Foreskin keratinocyte (primary cell): ENCODE measurements at places on chromosomes 6 and 20. TPM values are rescaled to one million over a fixed set of nuclear protein-coding genes. Genes with fewer than 3 reads are reported as not detected.

The FAM209A gene
- 0.31 TPM in 1 of 2 replicates, not detected in the other for total RNA-seq

DNA sequence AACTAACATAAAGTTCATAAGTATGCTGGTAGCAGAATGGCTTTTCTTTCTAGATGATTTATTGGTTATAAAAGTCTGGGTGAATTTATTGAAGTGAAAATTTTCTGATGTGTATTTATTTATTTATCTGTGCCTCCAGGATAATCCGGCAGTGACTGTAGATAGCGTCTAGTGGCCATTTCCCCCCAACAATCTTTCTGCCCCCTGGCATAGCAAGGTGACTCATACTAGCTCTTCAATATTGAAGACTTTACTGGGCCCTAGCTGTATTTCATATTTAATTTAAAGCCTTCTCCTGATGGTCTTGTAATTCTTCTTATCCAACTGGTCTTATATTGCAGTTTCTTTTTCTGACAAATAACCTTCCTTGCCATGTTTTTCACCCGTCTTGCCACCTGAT lies 154.1 kb upstream of the SGK1 start:
- no peak for DNase-seq

DNA sequence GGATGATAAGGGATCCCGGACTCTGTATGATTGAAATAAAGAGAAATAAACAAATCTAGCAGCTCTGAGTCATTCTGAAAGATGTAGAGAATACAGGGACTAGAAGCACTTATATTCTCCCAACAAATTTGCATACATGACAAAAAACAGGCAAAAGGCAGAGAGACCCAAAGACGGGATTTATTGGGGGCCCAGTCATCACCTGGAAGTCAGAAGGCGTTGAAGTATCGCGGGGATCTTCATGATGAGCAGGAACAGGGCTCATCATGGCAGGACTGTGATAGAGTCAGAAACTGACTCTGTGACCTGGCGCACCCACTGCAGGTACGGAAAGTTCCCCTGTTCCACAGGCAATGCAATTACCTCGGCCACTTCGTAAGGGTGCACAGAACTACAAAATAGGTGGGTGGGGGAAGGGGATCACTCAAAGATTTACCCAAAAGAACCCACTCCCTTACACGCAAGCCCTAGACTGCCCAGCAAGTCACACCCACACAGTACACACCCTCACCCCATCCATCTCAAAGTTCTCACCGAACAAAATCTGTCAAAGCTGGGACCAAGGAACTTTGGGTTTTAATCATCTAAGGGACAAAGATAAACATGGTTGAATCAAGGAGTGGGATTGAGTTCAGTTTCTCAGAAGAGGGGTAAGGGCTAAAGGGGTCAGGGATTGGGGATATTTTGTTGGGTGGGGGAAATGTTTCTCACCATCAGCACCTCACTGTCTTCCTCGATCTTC lies 1.4 kb downstream of the CUTA start:
- no peak for DNase-seq

The C6orf132 gene
- total RNA-seq, result 21.3 and 22.1 TPM in 2 replicates

The GRM4 gene
- total RNA-seq, result 0.04 and 0.07 TPM in 2 replicates

The PTGIS gene
- not detected in 2 replicates for total RNA-seq

The GGTLC1 gene
- not detected in 2 replicates for total RNA-seq

The BPIFA1 gene
- not detected in 2 replicates for total RNA-seq

- DNase-seq, result no peak
Measured at GRCh38 chr6:88376768-88377387, 210.7 kb upstream of the CNR1 start.

The TNNC2 gene
- total RNA-seq, result not detected in 2 replicates

The RAD21L1 gene
- total RNA-seq, result not detected in 2 replicates

The NRM gene
- 24.5 and 26.3 TPM in 2 replicates for total RNA-seq

GRCh38 chr20:846894-847278 lies 13.4 kb downstream of the FAM110A start:
- no peak for DNase-seq

- no peak for DNase-seq
Measured at GRCh38 chr20:3823881-3824280, 3.5 kb downstream of the AP5S1 start.

- DNase-seq, result no peak
Measured at GRCh38 chr20:63769891-63770474, 30.4 kb downstream of the SLC2A4RG start.

GRCh38 chr6:11039040-11039439 lies 5.1 kb downstream of the ELOVL2 start:
- DNase-seq, result no peak

- no peak for DNase-seq
Measured at GRCh38 chr20:37273988-37274387, 12.4 kb upstream of the GHRH start.

GRCh38 chr20:51393571-51393970 lies 148.9 kb downstream of the NFATC2 start:
- DNase-seq, result no peak

GRCh38 chr6:150491131-150491810 lies 108.4 kb upstream of the PLEKHG1 start:
- DNase-seq, result peak; percentile 80

The SAMD5 gene
- total RNA-seq, result 1.4 and 2.6 TPM in 2 replicates

The PLG gene
- not detected in 2 replicates for total RNA-seq

GRCh38 chr6:40550202-40551101 lies 36.7 kb downstream of the LRFN2 start:
- no peak for DNase-seq

DNA sequence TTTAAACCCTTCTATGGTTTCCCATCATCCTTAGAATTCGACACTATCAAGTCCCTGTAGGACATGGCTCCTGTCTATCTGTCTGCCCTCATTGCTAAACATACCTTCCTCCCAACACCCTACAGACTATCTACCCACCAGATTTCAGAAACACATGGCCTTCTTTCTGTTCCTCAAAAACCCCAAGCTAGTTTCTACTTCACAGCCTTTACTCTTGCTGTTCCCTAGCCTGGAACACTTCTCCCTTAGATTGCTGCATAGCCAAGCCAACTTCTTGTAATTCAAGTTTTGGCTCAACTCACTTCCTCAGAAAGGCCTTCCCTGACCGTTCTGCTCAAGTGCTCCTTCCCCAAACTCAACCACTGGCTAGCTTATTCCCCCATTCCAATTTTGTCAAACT lies 156.2 kb downstream of the BTBD9 start:
- DNase-seq, result no peak

DNA sequence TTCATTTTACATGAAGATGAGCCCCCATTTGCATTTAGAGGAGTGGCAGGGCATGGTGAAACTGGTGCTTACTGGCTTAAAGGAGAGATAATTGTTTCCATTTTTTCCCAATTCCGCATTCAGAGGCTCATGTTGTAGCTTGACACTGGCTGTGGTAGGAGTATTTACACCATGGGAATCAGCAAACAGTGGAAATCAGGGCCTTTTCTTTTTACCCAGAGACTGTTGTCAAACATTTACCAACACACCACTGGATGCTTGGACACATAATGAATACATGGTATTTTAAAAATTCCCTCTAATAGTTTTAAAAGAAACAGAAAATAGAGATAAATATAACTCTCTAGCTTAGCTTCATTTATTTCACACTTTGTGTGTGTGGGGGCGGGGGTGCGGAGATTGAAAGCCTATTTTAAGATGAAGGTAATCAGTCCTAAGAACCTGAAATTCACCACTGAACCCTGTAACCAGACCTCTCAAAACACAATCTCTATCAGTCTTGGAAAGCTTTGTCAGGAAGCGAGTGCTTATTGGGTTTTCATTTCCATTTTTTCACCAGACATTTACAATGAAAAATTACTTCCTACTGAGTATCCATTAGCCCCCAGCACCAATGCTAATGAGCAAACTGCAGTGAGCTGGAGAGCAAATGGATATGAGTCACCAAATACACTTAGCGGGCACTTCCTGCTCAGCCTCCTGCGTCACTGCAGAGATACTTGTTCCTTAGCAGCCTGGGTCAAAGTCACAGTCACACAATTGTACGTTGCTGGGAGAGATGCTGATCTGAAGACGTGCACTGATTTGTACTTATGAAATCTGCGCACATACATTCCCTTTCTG lies 532.0 kb downstream of the BCKDHB start:
- peak; percentile 87 for DNase-seq

DNA sequence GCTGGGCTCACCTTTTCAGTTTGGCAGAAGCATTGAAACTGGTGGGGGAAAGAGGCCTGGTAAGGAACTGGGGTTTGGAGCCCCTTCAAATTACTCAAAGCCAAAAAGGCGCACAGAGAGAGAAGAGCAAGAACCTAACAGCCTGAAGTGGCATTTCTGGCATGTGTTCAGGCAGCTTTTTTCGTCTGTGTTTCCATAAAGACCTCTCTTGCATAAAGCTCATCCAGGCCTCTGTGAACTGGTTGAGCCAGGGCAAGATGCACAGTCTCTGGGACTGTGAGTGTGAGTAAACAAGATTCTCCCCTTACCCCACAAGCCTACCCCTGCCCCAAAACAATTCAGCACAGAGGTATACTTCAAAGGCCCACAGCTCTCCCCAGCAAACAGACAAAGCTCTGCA lies 167.8 kb downstream of the QRSL1 start:
- DNase-seq, result no peak

DNA sequence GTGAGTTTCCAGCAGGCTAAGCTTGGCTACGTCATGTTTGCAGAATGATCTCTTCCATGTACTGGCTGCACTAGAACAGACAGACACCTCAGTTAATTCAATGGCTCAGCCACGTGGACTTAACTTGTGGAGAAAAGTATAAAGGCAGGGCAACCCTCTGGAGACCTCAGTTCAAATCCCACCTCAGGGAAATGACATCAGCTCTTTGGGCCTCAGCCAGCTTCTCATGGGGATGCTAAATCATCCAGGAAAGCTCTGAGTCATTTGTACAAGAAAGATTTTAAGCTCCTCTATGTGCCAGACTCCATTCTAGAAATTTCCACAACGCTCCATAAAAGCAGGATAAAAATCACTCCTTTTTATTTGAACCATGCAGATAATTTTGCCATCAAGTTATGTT lies 128.5 kb upstream of the SALL4 start:
- peak; percentile 55 for DNase-seq

GRCh38 chr6:64249115-64249514 lies 613.5 kb downstream of the PHF3 start:
- no peak for DNase-seq
